ENCODE measurements at places on chromosomes 5 and 9.

- DNase-seq, result no peak
Measured at GRCh38 chr5:175867587-175868347, 3.6 kb upstream of the CPLX2 start.

DNA sequence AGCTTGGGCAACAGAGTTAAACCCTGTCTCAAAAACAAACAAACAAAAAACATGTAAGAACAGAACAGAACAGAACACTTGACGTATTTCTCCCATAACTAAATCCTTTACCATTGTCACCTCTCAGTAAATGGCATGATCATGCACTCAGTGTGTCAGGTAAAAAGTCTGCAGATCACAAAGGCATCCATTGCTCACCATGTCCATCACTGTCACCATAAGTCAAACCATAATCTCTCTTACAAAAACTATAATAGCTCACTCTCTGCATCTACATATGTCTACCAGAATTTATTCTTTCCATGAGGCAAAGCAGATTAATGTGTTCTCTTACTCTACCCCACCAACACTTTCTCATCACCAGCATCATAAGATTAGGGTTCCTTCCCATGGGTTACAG lies 387.5 kb downstream of the CDH12 start:
- DNase-seq, result no peak

- DNase-seq, result no peak
Measured at GRCh38 chr9:121367306-121368137, 2.5 kb downstream of the STOM start.

DNA sequence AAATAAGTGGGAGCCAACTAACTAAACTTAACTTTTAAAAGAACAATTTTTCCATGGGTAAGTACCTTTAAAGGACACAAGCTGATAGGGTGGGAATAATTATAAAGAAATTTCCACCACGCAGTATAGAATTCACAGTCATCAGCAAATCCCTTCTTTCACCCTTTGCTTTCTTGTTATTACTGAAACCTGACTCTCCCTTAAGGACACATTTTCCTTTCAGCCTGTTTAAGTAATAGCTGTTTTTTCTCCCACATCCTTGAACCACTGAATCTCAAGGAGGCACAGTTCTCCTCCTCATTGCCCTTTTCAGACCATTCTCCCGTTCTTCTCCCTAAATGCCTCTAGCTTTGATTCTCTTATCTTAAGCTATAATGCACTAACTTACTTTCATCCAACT lies 6.3 kb downstream of the C5orf15 start:
- no peak for DNase-seq

DNA sequence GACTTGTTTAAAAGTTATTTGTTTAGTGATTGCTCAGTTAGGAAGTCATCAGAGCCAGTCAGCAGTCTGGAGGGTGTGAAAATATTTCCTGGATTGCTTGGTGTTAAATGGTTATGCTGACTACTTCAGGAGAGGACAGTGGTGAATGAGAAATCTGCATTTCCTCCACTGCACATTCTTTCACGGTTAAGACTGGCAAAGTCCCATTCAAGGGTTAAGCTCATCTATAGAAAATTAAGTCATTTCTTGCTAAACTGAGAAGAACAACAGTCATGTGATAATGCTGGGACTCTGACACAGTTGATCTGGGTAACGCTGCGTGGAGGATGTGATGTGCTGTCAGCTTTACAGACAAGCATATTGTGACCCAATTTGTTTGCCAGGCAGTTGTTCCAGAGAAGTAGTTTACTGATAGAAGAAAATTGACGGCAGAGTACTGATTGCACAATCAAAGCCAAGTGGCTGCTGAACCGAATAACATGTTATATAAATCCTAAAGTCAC lies 80.4 kb downstream of the GRAMD2B start:
- DNase-seq, result no peak

DNA sequence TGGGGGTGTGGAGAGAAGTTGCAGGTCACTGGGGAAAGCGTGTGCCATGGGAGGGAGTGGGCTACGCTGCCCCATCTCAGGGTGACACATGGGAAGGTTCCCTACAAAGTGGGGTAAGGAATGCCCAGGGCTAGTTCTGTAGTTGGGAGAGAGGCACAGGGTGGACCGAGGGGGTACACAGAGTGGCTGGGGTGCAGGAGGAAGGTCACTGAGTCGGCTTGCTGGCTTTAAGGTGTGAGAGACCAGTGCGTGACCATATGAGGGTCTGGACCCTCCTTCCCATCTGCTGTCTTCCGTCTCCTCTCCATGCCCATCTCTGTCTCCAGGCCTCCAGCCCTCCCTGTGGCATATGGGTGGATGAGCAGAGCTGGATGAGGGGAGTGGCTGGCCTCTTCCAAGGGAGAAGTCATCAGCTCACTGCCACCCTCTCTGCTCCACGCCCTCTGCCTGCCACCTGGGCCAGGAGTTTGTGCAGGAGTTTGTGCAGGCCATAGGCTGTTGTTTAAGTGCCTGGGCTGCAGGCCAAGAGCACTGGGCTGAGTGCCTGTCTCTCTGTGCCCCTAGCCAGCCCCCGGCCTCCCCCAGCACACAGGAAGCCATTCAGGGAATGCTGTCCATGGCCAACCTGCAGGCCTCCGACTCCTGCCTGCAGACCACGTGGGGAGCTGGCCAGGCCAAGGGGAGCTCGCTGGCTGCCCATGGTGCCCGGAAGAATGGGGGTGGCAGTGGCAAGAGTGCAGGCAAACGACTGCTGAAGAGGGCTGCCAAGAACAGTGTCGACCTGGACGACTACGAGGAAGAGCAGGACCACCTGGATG lies 96.8 kb downstream of the PHF2 start:
- no peak for DNase-seq

DNA sequence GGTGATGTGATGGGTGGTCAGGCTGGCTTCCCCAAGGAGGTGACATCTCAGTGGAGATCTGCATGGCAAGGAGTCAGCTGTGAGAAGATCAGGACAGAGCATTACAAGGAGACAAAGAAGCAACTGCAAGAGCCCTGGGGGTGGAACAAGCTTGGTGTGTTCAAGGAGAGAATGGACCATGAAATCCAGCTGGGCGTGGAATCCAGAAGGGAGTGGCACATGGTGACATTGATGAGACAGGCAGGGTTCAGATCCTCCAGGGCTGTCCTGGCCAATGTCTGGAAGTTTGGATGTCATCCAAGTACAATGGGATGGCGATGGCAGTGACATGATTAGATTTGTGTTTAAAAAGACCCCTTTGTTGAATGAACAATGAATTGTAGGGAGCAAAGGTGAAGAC lies 175.6 kb downstream of the MACROH2A1 start:
- no peak for DNase-seq
